Large intestine (tissue), 12 donors: ENCODE measurements at places on chromosomes 12 and 14. TPM values are rescaled to one million over a fixed set of nuclear protein-coding genes. Genes with fewer than 3 reads are reported as not detected.
A peak's percentile ranks its signal among the peaks of the same experiment; 100 is the strongest.

Gene OAS2
- 2.9 TPM for polyA plus RNA-seq

Gene PTHLH
- polyA plus RNA-seq: 0.60 TPM

Gene C3AR1
- polyA plus RNA-seq: 6.1 TPM

Gene SDSL
- polyA plus RNA-seq: 17.4 TPM

Gene ZCCHC8
- polyA plus RNA-seq: 36.0 TPM

Gene WNT1
- not detected for polyA plus RNA-seq

Gene SDR9C7
- polyA plus RNA-seq: 0.03 TPM

Gene MIP
- polyA plus RNA-seq: 0.24 TPM

Gene USP44
- 0.93 TPM for polyA plus RNA-seq

- DNase-seq: no peak
Observed at GRCh38 chr14:61699027-61699426, 3.7 kb downstream of the HIF1A start.

DNA sequence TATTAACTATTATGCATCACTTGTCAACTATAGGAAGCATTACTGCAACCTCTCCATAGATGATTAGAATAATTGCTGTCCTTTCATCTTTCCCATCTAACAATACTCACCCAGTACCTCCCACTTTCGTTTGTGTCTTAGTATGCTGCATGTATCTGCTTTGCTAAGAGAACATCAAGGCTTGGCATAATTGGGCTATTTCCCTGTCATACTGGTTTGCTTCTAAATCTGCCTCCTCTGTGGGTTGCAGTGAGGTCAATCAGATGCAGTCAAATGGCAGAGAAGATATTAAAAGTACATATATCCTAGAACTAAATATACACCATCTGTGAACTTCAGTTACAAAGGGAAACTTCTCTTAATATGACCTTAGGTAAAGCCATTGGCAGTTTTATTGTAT is 710.8 kb downstream of the DIO2 start:
- DNase-seq: no peak

- no peak for DNase-seq
Observed at GRCh38 chr12:47742253-47742825, 16.3 kb downstream of the RAPGEF3 start.

- no peak for DNase-seq
Observed at GRCh38 chr14:94312481-94313246, 10.5 kb downstream of the SERPINA6 start.

GRCh38 chr14:75198291-75198933 is 22.0 kb upstream of the TMED10 start:
- no peak for DNase-seq

- peak; percentile 65 for DNase-seq
Observed at GRCh38 chr12:132761032-132761920, at the start of gene ANKLE2. Gene ANKLE2 (minus strand): TSS chr12:132761832. CDS start chr12:132761798, 34 bp downstream.

- DNase-seq: peak; percentile 98
Observed at GRCh38 chr12:121626087-121626852, at the start of gene ORAI1. Gene ORAI1 (plus strand): TSS chr12:121626530.

GRCh38 chr12:47078086-47078395 is 1.4 kb upstream of the PCED1B start:
- DNase-seq: no peak

GRCh38 chr14:103887557-103888115 is 40.3 kb upstream of the PPP1R13B start:
- DNase-seq: no peak

DNA sequence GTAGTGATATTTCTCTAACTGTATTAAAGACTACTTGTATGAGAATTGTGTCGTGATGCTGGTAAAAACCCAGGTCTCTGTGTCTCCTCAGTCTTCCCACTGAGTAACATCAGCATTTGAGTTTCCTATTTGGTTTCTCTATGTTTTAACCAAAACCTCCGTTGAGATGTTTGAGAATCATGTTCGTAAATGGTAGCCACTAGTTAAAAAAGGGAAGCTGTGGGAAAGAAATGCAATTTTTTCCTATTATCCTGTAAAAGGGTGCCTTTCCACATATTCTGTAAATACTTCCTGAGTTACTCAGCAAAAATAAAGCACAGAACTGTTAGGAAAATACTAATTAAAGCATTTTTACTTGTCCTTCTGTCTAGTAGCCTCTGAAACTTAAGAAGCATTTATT is 7.0 kb downstream of the CLEC1B start:
- DNase-seq: no peak

- no peak for DNase-seq
Observed at GRCh38 chr14:77559381-77559780, 57.1 kb downstream of the SPTLC2 start.

DNA sequence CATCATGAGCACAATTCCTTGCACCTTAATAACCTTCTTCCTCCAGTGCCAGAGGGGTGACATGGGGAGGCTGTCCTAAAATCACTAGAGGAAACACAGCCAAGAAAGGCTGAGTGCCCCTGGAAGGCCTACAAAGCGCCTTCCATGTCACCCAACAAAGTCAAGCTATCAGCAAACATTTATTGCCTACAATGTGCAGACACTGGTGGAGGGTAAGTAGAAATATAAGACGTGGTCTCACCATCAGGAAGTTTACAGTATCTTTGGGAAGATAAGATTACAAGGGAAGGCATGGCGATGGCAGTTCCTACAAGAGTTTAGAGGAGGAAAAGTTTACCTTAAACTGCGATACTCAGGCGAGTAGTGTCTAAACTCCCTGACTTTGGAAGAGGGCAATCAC is 27.9 kb downstream of the DMAC2L start:
- DNase-seq: no peak

DNA sequence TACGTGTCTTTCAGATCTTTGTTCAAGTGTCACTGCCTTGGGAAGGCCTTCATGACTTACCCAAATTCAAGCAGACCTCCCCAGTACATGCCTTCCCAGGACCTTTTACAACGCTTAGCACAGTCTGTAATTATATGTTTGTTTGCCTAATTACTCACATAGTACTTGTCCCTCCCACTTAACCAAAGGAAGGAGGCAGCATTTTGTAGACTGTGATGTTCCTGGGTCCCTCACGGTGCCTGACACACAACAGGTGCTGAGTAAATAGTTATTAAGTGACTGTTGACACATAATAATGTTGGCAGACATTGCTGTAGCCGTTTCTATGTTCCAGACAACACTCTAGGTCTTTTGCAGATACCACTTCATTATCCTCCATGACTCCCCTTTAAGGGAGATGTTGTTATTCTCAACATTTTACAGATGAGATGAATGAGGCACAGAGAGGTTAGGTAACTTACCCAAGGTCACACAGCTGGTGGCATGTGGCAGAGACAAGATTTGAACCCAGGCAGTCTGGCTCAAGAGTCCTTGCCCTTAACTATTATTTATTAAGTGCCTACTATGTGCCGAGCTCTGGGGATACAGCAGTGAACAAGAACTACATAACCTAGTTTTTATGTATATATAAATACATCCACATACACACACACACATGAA is 130.7 kb downstream of the PHETA1 start:
- DNase-seq: no peak

GRCh38 chr14:91402348-91402747 is 15.3 kb downstream of the CCDC88C start:
- DNase-seq: no peak

GRCh38 chr12:6277982-6278438 is 32.5 kb upstream of the PLEKHG6 start:
- no peak for DNase-seq

DNA sequence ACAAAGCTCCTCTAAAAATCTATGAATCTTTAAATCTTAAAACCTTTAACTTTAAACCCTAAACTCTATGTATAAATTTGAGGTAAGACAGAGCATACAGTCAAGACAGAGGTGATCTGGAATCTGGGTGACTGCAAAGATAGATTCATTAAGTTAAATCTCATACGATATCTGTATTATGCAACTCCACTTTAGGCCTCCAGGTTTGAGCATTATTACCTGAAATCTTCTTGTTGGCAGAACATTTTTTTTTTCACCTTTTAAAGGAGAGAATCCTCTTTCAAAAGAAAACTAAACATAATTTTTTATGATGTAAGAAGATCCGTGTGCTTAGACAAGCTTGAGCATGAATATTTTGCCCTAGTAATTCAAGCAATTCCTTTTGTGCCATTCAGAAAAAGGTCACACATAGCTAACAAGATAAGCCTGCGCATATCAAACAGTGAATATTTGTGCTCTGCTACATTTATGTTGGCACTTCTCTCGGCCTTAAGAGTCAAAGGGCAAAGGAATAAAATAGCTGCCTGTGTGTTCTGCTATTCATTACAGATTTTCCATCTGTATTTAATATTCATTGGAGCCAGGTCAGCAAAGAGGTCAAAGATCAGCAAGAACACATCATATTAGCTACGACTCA is 163.3 kb downstream of the TMTC3 start:
- peak; percentile 11 for DNase-seq

GRCh38 chr12:64221651-64222008 is 466 bp downstream of the KICS2 start:
- peak; percentile 91 for DNase-seq

GRCh38 chr12:52395761-52396434 is 10.2 kb downstream of the KRT82 start:
- DNase-seq: no peak
